ENCODE measurements at places on chromosomes 13 and 19.

GRCh38 chr19:34926361-34926684, 380 bp upstream of the ZNF30 start:
- no peak for DNase-seq

DNA sequence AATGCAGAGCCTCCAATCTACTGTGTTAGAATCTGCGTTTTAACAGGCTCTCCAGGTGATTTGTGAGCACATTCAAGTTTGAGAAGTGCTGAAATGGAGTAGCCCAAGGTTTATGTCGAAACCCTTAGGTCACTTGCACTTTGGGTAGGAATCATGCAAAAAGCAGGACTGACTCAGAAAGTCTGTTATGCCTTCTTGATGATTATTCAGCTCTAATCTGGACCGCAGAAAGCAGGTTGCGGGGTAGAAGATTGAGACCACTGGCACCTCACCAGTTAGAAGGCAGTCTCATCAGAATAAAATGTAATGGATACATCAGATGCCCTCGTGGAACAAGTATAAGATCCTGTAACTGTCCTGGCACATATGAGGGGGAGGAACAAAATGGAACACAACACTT, 326.3 kb downstream of the DCLK1 start:
- DNase-seq = no peak

DNA sequence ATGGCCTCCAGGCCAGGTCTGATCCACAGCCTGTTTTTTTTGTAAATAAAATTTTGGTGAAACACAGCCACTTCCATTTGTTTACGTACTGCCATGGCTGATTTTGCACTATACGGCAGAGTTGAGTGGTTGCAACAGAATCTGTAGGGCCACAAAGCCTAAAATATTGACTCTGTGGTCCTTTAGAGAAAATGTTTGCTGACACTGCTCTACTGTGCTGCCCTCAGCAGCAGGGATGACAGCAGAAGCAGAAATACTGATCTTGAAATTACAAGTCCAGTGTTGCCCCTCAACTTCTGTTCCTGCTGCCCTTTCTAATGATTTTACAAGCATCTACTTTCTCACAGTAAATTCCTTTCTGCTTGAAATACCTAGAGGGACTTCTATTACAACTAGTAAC, 245.2 kb downstream of the RGCC start:
- DNase-seq = no peak

DNA sequence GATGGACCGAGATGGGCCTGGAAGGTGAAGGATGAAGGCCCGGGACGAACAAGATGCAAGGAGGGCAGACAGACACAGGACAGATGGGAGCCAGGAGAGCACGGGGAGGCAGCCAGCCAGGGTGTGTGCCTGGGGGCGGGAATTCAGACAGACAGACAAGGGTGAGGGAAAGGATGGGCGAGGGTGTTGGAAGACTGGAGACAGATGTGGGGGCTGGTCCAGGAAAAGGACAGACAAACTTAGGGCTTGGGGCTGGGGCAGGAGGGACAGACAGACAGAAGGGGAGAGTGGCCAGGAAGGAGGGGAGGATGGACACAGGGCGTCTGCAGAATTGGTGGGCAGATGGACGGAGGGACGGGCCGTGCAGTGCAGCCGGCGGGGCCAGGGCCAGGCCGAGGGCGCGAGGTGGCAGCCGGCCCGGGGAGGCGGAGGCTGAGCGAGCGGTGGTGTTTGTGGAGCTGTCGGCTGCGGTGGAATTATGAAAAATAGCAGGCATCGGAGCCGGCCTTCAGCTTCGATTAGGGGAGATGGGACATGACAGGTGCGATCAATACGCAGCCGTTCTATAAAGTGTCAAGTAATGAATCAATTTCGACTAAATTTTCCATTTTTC, 4.6 kb upstream of the ERFL start:
- DNase-seq = no peak

DNA sequence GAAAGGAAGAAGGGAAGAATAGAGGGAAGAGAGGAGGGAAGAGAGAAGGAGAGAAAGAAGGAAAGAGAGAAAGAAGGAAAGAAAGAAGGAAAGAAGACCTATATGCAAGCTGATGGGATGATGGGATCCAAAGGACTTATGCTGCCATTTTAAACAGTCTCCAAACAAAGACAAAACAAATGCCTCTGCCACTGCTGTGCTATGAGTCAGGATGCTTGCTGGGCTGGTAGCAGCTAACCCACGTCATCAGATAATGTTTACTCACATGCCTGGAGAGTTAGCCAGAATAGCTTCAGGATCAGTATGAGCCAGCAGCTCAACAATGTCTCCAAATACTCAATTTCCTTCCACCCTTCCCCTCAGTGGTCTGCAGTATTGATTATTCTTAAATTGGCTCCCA, 12.0 kb upstream of the ZNF274 start:
- DNase-seq = no peak

DNA sequence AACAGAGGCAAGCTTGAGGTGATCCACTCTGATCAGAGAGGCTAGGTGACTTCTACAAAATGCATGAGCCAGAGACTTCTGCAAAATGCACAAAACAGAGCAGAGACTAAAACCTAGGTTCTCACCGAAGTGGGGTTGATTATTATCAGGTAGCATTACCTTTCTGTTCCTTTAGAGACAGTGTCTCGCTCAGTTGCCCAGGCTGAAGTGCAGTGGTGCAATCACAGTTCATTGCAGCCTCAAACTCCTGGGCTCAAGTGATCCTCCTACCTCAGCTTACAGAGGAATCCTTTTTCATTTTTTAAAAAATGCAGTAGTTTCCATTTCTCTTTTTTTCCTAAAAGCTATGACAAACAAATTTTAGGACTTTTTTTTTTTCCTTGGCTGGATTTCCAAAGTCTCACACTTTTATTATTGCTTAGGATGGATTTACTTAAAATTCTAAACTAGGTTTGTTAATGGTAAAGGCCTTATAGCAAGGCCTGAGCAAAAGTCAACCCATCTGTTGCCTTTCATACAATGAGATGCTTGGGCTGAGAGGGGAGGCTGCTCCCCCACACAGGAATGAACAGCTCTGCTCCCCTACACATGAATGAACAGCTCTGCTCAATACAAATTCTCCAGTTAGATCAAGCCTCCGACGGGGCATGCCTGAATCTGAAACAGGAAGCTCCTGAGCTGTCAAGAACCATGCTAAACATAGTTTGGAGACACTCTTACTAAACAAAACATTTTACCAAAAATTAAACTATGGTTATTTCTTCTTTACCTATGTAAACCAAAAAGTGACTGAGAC, 18.8 kb upstream of the TNFRSF19 start:
- DNase-seq = no peak

GRCh38 chr19:23882493-23882892, 32.2 kb upstream of the ZNF726 start:
- DNase-seq = no peak

DNA sequence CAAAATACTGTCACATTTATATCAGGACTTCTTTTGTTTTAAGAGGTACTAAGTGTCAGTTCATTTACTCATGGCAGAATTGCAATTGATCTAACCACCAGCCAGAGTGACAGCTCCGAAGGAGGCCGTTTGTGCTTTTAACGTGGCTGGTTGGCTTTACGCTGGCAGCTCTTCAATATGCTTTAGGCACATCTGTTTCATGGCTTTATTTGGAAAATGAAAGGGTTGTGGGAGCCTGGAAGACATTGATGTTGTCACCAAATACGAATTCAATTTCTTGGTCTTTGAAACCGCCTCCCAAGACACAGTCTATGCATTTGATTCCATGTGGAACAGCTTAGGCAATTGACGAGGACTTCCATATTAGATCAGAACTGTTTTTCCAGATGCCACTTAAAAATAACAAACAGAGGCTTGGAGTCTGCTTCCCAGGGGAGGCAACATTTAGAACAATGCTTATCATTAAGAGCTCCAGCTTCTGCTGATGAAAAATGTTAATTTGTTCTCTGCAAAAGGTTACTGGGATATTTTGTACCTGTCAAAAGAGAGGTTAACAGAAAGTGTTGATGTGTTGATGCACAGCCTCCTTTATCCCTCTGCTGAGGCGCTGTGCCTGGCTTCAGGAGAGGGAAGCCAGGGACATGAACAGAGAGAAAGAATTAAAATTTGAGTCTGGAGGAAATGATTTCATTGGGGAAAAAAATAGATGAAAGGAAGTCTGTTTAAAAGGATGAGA, 64.0 kb upstream of the TNFRSF19 start:
- no peak for DNase-seq

GRCh38 chr19:8257052-8257443, 47.9 kb downstream of the CERS4 start:
- no peak for DNase-seq

DNA sequence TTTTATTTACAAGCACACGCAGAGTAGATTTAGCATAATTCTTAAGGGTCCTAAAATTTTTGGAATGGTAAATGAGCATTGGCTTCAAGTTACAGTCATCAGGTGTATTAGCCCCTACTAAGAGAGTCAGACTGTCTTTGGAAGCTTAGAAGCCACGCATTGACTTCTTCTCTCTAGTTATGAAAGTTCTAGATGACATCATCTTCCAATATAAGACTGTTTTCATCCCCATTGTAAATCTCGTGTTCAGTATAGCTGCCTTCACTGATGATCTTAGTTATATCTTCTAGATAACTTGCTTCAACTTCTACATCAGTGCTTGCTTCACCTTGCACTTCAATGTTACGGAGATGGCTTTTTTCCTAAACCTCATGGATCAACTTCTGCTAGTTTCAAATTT, 148.8 kb upstream of the SLITRK1 start:
- DNase-seq = no peak

- DNase-seq = no peak
Measured at GRCh38 chr19:18274781-18275356, 617 bp upstream of the IQCN start.

DNA sequence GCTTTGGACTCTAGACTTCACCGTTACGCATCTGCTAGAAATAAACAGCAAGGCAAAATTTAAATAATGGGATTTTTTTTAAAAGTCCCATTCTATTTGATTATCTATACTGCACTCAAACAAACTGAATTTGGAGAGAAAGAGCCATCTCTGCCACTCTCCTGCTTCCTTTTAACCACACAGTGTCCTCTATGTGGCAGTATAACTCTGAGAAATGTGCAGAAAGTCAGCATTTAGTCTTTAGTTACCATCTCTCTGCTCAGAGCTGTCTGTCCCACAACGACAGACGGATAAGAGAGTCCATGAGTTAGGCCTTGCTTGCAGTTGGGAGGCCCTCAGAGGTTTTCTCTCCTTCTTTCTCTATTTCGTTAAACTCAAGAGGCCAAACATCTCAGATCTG, 21.2 kb downstream of the CCNA1 start:
- no peak for DNase-seq

DNA sequence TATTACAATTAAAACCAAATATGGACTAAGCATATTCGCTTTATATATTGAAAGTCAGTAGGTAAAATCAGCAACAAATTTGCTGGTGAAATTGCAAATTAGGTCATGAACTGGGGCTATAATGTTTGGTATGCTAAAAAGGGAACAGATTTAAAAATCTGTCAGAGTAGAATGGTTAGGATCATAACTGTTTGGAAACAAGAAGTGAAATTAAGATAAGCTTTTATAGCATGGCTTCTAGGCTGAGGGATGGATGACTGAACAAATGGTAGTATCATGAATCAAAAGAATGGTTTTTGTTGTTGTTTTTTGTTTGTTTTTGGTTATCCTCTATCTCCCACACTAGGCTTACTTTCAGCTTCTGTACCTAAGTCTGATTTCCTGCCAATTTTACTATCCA, 1090.4 kb downstream of the PCDH9 start:
- no peak for DNase-seq

- DNase-seq = no peak
Measured at GRCh38 chr13:60112771-60113170, 51.0 kb downstream of the DIAPH3 start.

- DNase-seq = no peak
Measured at GRCh38 chr19:5684694-5685430, 4.0 kb downstream of the HSD11B1L start.

DNA sequence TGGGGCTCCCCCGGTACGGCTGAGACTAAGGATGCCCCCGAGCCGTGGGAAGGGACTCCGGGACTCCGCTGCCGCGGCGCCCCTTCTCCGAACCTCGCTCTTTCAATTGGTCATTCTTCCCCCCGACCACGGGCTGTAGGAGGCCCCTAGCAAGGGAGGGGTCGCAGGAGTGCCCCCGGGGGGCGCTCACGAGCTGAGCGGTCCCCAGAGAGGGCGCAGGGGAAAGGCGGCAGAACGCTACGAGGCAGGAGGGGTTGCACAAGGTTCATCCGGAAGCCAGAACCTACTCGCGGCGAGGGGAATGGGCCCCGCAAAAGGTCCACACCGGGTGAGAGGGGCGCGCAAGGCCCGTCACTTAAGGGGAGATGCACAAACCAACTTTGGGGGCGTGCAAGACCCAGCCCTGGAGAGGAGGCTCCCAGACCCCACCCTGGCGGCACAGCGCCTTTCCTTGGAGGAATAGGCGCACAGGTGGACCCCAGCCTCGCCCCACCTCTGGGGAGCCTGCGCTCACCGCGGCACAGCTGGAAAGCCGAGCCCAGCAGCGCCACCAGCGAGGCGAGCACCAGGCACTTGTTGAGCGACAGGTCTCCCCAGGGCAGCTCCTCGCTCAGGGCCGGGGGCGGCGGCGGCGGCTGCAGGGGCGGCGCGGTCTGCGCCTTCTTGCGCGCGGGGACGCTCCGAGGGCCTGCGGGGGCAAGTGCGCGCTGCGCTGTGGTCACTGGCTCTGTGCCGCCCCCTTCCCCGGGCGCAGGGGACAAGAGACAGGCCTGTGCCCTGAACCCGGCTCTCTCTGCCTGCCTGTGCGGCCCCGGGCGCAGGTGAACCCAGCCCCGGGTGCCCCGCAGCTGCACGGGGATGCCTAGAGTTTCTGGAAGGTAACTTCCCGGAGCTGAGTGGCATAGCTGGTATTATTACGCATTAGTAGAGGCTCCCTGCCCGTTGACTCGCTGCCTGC, 2.8 kb downstream of the JSRP1 start:
- no peak for DNase-seq

DNA sequence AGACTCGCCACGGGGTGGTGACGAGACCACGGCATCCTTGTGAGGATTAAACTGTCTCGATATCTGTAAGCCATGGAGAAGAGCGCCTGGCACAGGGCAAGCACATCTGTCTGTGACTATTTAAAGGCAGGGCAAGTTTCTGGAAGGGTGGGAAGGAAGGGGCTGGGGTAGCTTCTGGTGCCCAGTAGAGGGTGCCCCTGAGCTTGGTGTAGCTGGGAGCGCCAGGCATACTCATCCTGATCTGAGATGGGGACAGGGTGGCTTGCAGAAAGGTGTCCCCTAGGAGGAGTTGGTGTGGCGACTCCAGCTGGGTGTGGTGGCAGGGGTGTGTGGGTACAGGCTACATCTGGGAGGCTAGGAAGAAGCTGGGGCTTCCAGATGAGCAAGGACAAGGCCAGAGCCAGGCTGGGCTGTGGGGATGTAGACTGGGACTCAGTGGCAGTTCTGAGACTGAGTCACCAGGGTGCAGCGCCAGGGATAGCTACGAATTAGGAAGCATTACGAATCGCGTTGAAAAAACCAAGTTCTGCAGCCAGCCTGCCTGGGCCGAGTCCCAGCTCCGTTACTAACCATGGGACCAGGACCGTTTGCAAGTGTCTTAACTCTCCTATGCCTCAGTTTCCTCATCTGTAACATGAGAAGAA, 23.1 kb upstream of the ASPDH start:
- no peak for DNase-seq
